ENCODE measurements at places on chromosomes 3 and 15.

- DNase-seq = no peak
These were observed 343.5 kb downstream of the PDCD6IP start for GRCh38 chr3:34141841-34142337.

DNA sequence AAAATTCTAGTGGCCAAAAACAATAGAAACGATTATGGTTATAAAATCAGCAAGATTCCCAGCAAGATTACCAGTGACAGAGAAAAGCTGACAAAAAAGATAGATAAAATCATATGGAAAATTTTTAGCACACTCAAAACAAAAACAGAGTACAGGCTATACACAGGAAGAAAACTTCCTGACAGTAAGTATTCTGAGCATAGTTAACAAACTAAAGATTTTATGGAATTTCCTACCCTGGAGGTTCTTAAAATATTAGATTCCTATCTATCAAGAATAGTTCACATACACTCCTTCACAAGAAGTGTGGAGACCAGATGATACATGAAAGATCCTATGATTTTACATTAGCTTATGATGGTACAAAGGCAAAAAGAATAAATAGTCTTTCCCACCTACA is 50.8 kb downstream of the ZNF148 start:
- no peak for DNase-seq

GRCh38 chr15:91609231-91609630 is 244.3 kb upstream of the SLCO3A1 start:
- DNase-seq = no peak

DNA sequence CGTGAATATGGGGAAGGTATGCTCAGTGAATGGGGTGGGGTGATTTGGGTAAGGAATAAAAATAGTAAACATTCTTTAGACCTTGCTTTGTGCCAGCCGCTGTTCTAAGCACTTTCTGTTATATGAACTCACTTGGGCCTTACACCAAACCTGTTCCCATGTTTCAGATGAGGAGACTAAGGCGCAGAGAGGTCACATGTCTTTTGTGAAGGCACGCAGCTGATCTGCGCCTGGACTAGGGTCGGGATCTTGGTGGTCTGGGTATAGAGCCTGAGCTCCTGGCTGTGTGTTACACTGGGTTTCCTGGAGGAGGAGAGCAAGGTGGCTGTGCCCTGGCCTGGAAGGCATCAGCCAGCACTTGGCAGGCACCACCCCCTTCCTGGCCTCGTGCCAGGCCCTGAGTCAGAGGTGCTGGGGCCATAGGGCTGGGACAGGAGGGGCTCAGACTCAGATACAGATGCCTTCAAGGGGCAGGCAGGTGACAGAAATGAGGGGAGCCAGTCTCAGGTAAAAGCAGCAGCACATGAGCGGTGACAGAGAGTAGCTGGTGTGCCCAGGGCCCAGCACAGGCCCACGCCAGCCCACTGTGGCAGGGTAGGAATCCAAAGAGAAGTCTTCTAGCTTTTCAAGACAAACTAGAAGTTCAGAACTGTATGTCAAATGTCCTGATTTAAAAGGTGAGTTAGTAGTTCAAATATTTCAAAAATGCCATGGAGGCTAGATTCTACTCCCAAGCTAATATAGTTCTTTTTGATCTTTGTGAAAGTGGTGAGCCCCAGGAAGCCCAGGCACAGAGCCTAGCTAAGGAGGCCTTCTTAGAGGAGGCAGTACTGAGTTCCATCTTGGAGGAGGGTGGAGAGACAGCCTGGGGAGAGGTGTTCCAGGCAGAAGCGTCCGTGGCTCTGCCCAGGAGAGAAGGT is 83.1 kb downstream of the DNAJB8 start:
- DNase-seq = no peak

- no peak for DNase-seq
These were observed 39.2 kb upstream of the NMNAT3 start for GRCh38 chr3:139716908-139717485.

GRCh38 chr15:27238209-27238608 is 267.2 kb downstream of the GABRG3 start:
- no peak for DNase-seq

GRCh38 chr3:112858410-112859069 is 11.9 kb upstream of the CD200R1L start:
- no peak for DNase-seq

- DNase-seq = no peak
These were observed 160.6 kb upstream of the CHRM5 start for GRCh38 chr15:33807665-33808064.

- DNase-seq = no peak
These were observed 77.9 kb upstream of the IGSF10 start for GRCh38 chr3:151538456-151539393.

DNA sequence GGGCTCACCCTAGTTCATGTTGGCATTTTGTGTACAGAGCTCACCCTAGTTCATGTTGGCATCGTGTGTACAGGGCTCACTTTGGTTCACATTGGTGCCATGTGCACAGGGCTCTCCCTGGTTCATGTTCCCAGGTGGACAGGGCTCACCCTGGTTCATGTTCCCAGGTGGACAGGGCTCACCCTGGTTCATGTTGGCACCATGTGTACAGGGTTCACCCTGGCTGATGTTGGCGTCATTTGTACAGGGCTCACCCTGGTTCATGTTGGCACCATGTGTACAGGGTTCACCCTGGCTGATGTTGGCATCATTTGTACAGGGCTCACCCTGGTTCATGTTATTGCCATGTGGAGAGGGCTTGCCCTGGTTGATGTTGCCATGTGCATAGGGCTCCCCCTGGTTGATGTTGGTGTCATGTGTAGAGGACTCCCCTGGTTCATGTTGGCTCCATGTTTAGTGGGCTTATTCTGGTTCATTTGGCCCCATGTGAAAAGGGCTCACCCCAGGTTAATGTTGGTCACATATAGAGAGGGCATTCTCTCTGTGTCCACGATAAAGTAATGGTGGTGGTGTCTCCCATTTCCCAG is 31.7 kb upstream of the NR2C2 start:
- DNase-seq = no peak

- DNase-seq = no peak
These were observed 290.7 kb upstream of the MDFIC2 start for GRCh38 chr3:70603103-70603502.

GRCh38 chr3:66983101-66983500 is 15.0 kb upstream of the KBTBD8 start:
- DNase-seq = no peak

DNA sequence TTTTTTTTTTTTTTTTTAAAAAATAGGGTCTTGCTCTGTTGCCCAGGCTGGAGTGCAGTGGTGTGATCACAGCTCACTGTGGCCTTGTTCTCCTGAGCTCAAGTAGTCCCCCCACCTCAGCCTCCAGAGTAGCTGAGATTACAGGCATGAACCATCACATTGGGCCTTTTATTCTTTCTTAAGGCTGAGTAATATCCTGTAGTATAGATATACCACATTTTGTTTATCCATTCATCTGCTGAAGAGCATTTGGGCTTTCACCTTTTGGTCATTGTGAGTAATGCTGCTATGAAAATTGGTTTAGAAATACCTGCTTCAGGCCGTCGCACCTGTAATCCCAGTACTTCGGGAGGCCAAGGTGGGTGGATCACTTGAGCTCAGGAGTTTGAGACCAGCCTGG is 42.6 kb downstream of the PAQR5 start:
- DNase-seq = no peak

DNA sequence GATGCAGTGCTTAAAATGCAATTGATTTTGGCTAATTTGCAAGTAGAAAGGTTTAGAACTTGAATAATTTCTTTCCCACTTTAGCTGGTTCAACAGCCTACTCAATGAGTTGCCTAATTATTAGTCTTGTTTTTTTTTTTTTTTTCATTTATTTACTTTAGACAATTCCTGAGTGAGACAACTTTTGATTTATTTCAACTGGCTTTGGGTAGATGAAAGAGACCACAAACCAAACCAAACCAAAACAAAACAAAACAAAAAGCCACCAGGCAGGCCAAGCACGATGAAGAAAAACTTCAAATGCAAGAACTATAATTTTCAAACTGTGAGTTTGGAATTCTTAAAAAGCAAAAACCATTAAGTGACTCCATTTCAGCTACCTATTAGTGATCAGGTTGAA is 469.9 kb downstream of the GBE1 start:
- DNase-seq = no peak

GRCh38 chr3:184485241-184485640 is 76.3 kb upstream of the EPHB3 start:
- DNase-seq = no peak

- no peak for DNase-seq
These were observed 31.9 kb downstream of the PCCB start for GRCh38 chr3:136281966-136282520.

DNA sequence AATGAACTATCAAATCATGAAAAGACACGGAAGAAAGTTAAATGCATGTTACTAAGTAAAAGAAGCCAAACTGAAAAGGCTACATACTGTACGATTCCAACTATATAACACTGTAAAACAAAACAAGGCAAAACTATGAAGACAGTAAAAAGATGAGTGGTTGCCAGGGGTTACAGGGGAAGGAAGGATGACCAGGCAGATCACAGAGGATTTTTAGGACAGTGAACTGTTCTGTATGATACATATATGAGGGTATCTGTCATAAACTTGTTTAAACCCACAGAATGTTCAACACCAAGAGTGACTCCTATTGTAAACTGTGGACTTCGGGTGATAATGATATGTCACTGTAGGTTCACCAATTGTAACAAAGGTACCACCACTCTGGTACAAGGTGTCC is 60.6 kb downstream of the CHSY1 start:
- no peak for DNase-seq

DNA sequence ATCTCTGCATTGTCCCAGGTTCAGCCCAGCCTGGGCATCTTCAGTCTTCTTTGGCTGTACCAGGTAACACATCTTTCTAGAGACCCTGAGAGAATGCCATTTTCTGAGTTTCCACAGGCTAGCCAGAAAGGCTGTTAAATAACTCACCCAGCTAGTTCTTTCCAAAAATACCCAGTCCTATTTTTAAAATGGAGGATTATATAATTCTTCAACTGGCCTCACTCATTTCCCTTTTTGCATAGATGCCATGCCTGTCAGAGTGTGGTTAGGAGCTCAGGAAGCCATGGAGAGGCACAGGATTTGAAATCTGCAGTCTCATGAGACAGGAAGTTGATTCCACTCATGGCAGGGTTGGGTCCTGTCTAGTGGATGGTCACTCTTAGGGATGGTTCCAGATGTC is 39.8 kb downstream of the CEMIP start:
- no peak for DNase-seq

DNA sequence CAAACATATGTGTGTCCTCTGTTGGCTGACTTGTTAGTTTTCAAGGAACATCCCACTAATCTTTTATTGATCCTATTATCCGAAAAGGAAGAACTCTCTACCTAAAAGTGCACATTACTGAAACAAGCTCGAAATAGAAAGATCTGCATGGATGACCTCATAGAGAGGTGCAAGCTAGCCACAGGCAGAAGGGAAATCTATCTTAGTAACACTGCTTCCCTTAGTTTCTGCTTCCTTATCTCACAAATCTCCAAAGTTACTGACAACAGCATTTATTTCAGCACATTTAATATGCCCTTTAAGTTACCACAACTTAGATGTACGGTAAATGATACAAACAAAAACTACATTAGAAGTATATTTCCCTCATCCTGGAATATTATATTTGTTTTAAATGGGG is 285.1 kb upstream of the CCDC54 start:
- no peak for DNase-seq
